ENCODE measurements at places on chromosomes 6 and 20. TPM values are rescaled to one million over a fixed set of nuclear protein-coding genes. Genes with fewer than 3 reads are reported as not detected.

Gene SOX18
- total RNA-seq: 0.84 TPM

DNA sequence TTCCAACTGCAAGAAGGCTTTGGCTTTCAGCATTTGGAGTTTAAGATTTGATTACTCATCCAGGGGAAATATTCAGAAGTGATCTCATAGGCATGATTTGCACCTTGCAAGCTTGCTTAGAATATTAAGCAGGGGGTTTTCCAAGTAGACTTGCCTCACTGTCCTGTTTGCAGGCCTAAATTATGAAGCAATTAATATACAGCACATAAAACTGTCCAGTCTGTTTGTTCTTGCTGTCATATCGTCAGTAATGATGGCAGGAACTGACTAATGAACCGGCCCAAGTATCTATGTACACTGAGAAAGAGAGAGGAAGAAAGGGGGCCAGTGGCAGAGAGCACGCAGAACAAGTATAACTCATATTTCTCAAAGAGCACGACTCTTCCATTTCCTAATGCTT, 212.5 kb upstream of the SUPT3H start:
- peak; percentile 54 for DNase-seq

Gene SIRPG
- total RNA-seq: 33.8 TPM

DNA sequence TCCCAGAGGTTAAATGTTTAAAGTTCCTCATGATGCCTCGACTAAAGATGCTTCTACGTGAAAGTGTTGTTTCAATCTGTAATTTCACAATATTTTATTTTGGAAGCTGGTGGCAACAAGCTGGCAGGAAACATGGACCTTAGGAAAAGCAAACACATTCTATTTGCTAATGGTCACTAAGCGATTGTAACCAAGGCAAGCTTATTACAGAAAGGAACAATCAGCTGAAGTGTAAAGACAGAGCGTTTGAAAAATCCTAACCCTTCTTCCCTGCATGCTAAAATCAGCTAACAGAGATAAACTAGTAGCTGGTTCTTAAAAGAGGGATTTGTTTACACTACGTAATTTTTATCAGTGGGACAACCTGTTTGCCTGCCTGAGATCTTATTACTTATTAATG, 50.0 kb downstream of the IL20RA start:
- DNase-seq: no peak

GRCh38 chr6:12116264-12116800, 104.2 kb downstream of the HIVEP1 start:
- no peak for DNase-seq

- peak; percentile 80 for DNase-seq
These were observed 14.0 kb downstream of the RBL1 start for GRCh38 chr20:37081717-37082289.

GRCh38 chr6:115203381-115203780, 857.3 kb downstream of the FRK start:
- no peak for DNase-seq

Gene SAMD10
- total RNA-seq: 37.5 TPM

DNA sequence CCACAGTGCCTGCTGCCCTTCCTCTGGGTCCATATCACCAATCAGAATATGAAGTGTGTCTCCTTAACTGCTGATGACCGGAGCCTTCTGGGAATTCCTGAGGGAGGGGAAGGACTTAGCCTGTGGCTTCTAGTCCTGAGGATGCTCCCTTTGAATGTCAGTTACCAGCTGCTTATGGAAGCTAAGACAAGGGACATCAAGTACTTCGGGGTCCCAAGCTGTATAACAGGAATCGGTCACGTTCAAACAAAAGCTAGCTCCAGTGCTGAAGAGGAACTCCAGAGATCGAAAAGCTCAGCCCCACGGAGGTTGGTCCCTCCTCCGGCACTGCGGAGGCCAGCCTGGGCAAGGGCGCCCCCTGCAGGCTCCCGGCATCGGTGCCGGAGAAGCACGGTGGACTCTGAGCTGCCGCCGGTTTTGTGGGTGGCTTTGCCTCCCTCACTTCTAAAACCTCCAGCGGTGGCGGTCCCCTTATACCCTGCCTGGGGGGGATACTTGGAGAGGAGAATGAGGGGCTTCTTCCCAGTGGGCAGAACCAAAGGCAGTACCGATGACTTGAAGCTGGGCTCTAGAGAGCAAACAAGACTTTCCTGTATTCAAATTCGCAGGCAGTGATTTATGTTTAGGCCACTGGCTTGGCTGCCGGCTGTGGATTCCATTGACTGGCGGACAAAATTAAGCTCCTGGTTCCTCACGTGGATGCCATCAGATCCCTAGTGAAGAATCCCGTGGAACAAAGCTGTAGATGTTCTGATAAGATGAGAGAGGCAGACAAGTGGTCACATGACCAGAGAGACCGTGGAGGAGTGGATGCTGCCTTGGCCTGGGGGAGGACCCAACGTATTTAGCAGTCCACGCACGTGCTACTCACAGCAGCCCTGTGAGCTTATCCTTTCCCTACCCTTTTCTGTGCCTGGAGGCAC, 16.2 kb upstream of the UBR2 start:
- DNase-seq: peak; percentile 96

Gene CLDN20
- 0.21 TPM for total RNA-seq

GRCh38 chr6:136092897-136093296, 157.2 kb downstream of the MTFR2 start:
- DNase-seq: no peak

DNA sequence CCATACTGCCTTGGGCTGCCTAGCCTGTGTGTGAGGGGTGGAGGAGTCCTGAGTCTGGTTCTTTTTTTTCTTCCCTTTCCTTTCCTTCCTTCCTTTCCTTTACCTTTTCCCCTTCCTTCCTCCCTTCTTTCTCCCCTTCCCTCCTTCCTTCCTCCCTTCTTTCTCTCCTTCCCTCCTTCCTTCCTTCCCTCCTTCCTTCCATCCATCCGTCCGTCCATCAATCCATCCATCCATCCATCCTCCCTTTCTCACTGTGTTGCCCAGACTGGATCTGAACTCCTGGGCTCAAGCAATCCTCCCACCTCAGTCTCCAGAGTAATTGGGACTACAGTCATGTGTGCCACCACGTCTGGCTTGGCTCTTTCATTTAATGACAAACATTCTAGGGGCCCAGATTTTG, 750.7 kb upstream of the CHD6 start:
- no peak for DNase-seq

Gene CALHM5
- total RNA-seq: not detected

GRCh38 chr6:166718516-166718915, 91.5 kb upstream of the RPS6KA2 start:
- DNase-seq: no peak

Measured in activated CD4-positive, alpha-beta T cell treated with anti-CD3 and anti-CD28 coated beads, Interleukin-2, amount 10 ng/mL, durations not matched to agents 24 days and 14 days (primary cell).